NCI-H774 (cell line): ENCODE measurements at places on chromosomes 13 and 19.

- no peak for DNase-seq
Observed at GRCh38 chr19:54011507-54012211, 20.2 kb downstream of the CACNG6 start.

DNA sequence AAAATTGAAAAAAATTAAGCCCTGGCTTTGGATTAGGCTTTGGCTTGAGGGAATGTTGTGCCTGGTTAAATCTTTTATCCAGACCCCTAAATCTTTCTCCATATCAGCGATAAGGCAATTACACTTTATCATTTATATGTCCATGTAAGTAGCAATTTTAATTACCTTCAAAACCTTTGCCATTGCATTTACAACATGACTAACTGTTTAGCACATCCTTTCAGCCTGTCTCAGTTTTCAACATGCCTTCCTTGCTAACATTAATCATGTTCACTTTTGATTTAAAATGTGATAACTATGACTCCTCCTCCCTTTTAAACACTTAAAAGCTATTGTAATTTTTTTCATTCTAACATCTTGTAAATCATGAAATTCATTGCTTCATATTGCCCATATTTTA, 583.7 kb downstream of the SLITRK1 start:
- no peak for DNase-seq

- no peak for DNase-seq
Observed at GRCh38 chr13:31234729-31235128, 35.0 kb downstream of the B3GLCT start.

DNA sequence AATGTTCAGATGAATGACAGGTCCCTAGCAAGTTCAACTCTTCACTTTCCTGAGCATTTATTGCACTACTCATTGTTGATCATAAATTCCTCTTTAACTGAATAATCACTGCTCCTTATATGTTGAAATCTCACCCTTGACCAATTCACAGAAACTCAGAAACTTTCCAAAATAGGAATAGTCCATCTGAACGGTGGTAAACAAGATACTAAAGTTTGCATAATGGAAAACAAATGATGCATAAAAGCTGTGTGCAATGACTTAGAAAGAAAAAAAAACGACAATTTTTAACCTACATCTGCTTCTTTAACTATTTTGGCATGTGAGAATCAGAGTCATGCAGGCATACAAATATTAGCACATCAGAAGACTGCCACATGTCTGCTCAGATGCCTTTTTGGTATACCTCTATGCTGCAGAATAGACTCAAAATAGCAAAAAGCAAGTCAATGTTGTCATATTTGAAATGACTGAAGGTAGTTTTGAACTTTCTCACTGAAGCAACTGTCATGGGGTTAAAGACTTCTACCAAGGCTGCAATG, 34.8 kb downstream of the SLC10A2 start:
- no peak for DNase-seq

DNA sequence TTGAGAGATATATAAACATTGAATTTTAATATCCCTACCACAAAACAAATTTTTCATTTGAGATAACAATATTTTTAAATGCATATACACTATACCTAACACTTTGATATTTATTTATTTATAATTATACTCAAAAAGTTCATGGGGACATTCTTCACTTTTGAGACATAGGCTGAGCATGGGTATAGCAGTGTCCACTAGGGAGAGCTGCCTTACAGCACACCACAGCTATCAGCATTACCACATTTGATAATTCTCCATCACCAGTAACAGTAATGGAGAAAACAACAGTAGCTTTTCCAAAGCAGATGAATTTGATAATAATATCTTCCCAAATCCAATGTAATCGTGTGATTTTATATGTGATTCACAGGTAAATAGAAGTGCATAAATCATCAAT, 626.1 kb downstream of the DACH1 start:
- DNase-seq, result no peak

DNA sequence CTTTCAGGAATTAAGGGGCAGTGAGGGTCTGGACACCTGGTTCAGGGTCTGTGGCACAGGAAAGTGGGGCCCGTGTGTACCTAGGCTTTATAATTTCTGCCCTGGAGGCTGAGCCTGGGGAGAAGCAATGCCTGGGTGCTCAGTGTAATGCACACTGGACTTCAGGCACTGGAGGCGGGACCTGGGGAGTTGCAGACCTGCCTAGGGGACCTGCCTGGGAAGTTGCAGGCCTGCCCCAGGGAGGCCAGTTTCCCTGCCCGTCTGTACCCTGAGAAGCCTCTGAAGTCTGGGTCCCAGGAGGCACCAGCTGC, 2.5 kb upstream of the TMEM59L start:
- no peak for DNase-seq
